Fibroblast of skin of right biceps (primary cell): ENCODE measurements at places on chromosomes 2 and 18.

DNA sequence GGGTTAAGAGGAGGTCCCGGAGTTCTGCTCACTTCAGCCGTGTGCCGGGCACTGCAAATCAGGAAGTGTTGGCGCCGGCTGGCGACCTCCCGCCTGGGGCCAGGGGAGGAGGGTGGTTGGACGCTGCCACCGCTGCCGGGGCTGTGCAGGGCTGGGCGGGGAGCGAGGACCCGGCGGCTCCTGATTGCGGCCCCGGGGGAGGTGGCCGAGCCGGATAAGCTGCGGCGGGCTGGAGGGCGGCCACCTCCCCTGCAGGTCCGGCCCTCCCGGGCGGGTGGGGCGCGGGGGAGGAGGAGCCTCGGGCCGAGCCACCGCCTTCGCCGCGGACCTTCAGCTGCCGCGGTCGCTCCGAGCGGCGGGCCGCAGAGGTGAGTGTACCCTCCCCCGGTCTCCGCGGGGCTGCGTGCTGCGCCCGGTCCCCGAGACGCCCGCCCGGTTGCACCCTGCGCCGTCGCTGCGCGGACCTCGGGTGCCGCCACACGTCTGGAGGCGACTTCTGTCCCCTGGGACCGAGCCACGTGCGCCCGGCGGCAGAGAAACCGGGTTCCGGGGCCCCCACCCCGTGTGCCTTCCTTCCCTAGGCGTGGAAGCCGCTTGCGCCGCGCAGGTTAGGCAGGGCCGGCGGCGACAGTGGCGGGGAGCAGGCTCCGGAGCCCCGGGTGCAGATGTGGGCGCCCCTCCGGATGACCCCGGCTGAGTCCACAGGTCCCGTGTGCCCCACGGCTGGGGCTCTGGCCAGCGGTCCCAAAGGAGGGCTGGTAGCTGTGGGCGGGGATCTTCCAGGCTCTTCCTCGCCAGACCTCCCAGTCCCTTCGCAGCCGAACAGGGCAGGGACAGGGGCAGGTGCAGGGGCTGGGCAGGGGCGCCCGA, at the start of gene STEAP3:
STEAP3 (plus strand) TSS at position 314 of the 870 bp plus-strand sequence. CDS start 7,179 bp downstream, outside the sequence.
- peak; percentile 64 for DNase-seq

DNA sequence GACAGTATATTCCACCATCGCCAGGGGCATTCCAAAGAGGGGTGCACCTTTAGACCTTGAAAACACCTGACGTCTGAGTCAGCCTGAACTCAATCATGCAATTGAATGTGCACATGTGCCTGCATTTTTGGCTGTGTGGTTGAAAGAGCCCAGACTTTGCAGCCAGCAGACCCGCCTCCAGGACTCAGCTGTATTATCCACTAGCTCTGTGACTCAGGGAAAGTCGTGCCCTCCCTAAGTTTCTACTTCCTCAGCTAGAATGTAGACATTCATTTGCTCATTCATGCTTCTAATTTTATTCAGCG, 94.2 kb downstream of the LRRC30 start:
- DNase-seq: no peak

DNA sequence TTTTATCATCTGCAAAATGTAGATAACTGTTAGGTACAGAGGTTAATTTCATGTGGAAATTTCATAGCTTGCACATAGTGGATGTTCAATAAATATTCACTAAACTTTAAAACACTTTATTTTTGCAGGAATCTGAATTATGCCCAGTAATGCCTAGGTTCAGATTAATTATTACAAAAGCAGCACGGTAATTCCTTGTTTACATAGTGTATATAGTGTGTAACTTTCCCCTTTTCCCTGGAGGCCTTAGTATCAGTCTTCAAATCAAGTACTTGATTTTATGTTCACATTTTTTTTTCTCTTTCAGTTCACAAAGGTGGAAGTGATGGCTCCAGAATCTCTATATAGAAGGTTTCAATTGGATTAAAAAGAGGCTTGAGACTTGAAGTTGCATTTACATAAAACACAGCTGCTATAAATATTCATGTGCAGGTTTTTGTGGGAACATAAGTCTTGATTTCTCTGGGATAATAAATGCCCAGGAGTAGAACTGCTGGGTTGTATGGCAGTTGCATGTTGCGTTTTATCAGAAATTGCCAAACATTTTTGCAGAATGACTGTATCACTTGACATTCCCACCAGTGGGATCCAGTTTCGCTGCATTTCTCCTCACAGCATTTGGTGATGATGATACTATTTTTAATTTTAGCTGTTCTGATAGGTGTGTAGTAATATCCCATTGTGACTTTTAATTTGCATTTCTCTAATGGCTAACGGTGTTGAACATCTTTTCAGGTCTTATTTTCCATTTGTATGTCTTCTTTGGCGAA, 27.6 kb upstream of the LGALSL start:
- DNase-seq: peak; percentile 57

DNA sequence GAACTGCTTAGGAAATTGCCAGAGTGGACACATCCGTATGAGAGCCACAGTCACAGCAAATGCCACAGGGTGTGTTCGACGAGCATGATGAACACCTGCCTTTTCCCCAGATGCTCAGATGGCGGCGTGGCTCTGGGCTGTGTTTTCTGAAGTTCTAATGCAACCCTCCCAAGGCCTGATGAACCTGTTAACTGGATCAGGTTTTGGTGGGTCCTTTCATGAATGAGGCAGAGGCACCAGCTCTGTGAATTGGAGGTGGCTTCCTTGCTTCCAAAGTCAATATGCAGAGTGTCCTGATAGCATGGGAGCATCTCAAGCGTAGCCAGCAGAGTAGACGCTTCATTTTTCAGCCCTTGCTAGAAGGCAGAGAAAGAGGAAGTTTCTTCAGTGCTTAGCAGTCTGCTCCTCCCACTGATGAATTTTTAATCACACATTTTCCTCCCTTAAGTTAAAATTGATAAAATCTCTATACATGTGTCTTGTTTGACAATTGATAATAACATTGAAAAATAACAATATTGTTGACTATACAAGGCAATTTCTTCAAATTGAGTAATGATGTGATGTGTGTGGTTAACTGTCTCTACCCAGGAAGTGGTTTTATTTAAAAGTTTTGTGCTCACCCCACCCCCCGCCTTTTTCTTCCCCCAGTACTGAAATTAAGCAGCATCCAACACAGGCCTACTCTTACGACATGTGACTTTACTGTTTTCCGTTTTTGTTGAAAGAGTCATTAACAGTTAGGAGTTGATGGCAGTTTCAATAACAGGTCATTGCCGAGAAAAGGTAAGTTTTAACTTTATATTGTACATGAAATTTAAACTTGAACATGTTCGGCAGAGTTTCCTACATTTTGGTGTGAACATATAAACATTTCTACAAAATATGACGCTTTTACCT, at the start of gene ARHGAP15:
ARHGAP15 (plus strand) TSS at position 739 of the 900 bp plus-strand sequence.
- DNase-seq: no peak

DNA sequence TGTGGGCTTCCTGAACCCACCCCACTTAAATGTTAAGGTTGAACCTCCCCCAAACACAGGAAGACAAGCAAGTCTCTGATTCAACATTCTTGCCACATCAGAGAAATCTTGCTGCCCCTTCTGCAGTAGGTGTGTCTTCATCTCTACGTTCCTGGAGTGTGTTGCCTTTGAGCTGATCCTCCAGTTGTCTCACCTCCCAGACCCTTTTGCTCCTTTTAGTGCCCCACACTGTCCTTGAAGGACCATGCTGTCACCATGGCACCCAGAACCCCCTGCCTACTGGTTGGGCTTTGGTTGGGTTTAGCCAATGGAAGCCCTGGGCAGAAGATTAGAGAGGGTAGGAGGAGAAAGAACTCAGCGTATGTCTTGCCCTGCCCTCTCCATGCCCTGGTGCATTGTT, 10.7 kb downstream of the CAB39 start:
- DNase-seq: peak; percentile 10

DNA sequence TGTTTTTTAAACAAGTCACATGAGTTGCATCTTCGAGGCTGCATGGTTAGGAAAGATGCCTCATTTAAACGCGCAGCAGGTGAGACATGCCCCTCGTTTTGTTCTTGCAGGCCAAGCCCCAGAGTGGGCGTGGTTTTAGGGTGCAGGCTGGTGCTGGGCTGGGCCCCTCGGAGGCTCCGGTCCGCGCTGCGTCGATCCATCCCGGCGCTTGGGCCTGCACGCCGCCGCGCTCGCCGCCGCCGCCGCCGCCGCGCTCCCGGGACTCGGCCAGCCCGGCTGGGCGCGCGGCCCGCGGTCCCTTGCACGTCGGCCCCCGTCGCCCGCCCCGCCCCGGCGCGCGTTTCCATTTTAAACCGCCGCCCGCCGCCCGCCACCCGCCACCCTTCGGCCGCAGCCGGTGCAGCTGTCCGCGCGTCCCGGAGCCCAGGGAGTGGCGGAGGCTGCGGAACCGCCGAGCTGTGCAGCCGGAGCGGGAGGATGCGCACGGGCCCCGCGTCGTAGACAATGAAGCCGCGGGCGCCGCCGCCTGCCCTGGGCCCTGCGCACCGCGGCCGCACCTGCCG, 175.5 kb downstream of the AGAP1 start:
- DNase-seq: peak; percentile 69

GRCh38 chr2:238894226-238894949, 46.5 kb downstream of the TWIST2 start:
- no peak for DNase-seq

DNA sequence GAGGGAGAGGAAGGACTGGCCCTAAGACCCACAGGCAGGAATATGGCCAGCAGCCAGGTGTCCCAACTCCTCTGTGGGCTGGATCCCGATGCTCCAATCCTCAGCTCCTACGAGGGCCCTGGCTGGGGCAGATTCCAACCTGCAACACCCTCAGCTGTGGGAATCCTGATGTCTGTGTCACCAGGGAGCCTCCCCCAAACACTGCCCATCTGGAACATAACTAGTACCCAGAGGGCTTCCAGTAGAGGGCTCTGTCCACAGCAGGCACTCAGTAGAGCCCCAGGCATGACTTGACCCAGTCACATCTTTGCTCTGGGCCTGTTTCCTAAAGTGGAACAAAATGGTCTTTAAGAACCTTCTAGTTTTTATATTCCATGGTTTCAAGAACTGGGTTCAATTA, 20.6 kb upstream of the LOXHD1 start:
- DNase-seq: peak; percentile 2

DNA sequence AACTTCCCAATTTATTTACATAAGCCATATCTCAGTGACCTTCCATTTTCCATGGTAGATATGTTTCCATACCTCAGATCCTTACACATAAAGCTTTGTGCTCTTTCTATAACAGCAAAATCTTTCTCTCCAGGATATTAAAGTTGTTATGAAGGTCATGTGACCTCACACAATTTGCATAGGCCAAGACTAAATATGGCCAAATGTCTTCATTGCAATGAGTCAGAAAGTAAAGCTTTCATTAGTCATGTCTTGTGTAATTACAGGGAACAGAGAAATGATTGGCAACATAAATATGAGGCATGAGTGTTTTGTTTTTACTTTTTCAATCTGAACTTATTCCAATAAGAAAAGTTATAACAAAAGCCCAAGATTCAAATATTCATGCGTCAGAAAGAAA, 243.5 kb downstream of the ASXL3 start:
- DNase-seq: peak; percentile 83

DNA sequence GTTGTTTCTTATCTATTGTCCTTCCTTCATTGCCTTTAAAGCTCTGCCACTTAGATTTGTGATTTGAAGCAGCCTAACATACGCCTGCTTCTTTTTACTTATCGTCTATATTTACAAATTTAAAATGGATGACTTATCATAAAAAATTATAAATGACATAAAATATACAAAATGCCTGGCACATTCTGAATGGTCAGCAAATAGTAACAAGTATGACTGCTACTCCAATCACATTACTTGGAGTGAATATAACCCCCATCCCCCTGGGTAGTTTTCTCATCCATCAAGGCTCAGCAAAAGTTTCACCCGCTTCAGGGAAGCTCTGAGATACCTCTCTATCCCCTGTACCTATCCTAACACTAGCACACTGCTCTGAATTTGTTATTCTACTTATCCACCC, 708.9 kb downstream of the ERBB4 start:
- no peak for DNase-seq

DNA sequence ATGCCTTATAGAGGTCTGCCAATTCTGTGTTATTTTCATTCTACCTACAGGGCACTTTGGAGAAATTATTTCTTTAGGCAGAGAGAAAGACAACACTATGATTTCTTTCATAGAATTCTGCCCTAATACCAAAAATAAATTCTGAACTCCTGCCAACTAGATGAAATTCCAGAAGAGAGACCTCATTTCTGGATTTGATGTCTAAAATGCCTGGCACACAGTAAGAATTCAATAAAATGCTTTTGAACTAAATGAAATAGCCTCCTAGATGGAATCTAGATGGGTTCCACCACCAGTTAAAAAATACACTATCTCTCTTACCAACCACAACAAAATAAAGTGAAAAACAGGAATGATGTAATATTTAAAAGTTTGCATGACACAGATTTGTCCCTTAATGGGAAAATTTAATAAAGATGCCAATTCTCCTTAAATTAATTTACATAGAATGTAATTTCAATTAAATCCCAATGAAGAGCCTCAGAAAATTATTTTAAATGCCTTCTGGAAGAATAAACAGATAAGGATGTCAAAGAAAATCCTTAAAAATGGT, 75.0 kb downstream of the OSBPL1A start:
- DNase-seq: peak; percentile 69

GRCh38 chr2:119253114-119253702, 29.6 kb downstream of the STEAP3 start:
- DNase-seq: peak; percentile 75

DNA sequence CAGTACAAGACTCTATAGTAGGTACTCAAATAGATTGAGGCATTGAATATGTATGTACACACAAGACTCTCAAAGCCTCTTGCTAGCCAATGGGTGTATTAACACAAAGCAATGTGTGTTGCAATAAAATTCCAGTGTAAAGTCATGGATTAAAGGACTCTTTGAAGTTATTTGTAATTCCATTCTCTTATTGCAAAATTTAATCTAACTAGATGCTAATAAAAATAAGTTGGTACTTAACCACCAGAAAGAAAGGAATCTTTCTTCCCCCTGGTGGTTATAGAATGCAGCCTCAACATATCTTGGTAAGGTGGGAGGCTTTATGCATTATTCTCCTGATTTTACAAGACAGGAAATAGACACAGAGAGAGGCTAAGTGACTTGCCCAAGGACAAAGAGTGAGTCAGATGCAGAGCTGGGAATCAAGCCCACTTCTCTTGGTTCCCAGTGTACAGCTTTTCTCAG, 18.0 kb downstream of the LRP1B start:
- DNase-seq: peak; percentile 87

- DNase-seq: no peak
These were observed 871.5 kb downstream of the RNF144A start for GRCh38 chr2:7788736-7789135.

DNA sequence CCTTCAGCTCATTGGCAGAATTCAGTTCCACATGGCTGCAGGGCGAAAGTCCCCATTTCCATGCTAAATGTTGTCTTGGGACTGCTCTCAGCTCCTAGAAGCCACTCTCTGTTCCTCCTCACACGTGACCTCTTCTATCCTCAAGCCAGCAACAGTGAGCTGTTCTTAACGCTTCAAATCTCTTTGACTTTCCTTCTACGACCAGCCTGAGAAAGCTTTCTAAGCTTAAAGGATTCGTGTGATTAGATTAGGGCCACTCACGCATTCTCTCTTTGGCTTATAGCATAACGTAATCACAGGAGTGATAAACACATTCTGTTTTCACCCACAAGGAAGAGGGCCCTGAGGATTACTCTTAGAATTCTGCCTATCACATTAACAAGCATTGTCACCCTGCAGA, 29.8 kb upstream of the LAMA1 start:
- DNase-seq: no peak
